Effector memory CD8-positive, alpha-beta T cell (primary cell): ENCODE measurements at places on chromosomes 13 and 19.

DNA sequence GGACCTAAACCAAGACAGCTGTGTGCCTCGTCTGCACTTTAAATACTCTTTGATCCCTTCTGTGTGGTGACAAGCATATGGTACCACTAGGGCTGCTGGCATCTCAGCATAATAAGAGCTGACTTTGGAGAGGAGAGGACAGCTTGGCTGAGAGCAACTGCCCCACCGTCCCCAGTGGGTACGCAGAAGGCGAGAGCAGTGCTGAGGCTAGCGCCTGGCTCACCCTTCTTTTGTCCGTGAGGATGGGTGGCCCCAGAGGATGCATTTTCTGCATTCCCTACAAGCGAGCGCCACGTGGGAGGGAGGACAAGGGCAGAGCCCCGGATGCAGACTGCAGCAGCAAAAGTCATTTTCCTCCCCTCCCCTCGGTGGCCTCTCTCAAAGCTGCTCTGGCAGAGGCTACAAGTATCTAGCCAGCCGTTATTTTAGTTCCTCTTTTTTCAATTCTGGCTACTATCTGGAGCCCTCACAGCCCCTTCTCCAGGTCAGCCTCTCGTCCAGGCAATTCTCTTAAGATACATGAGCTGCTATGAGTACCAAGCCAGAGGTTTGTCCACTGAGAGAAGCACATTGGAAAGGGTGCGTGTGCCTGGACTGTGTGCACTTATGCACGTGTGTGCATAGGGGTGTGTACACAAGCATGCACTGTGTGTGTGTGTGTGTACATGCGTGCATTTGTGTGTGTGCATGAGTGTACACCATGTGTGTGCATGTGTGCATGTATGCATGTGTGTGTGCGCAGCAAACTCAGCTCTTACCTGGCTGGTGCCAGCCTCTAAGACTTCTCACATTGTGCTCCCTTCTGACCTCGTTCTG, 51.3 kb downstream of the RAB20 start:
- DNase-seq: no peak

DNA sequence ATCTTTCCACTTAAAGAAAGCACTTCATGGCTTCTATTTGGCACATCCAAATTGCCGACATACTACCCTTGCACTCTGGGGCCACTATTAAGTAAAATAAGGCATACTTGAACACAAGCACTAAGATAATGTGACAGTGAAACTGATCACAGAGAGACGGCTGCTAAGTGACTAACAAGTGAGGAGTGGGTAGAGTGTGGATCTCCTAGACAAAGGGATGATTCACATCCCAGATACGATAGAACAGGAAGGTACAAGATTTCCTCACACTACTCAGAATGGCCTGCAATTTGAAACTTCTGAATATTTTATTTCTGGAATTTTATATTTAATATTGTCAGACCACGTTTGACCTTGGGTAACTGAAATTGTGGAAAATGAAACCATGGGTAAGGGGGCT, 1721.8 kb upstream of the SPRY2 start:
- no peak for DNase-seq

GRCh38 chr19:31664997-31665396, 315.8 kb upstream of the TSHZ3 start:
- DNase-seq: no peak

DNA sequence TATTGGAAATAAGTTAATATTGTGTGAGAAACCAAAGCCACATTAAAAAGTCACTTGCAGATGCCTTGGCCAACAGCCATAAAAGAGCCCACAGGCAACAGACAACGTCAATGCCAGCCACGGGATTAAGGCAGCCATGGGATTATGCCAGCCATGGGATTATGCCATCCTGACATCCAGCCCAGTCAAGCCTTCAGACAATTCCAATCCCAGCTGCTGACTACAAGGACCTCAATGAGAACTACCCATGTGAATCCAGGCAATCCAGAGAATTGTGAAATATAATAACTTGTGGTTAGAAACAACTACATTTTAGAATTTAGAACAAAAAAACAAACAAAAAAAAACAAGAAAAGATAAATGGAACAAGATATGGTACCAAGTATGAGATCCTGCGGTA, 356.6 kb downstream of the EFNB2 start:
- DNase-seq: no peak

DNA sequence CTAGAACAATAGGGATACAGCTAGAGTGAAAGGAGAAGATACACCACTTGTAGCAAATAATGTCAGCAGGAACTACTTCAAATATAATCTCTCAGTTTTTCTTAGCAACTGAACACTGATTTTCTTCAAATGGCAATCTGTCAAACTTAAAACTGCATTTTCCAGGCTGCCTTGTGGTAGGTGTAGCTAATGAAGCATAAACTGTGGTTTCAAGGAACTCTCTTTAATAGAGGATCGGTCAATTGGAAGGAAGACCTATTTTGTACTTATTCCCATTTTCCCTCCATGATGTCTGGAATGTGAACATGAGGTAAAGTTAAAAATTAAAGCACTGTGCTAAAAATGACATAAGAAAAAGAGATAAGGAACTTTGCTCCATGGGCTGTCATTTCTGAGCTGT, 1261.9 kb downstream of the PCDH17 start:
- DNase-seq: no peak

GRCh38 chr19:16226184-16226591, 28.5 kb downstream of the AP1M1 start:
- DNase-seq: no peak

DNA sequence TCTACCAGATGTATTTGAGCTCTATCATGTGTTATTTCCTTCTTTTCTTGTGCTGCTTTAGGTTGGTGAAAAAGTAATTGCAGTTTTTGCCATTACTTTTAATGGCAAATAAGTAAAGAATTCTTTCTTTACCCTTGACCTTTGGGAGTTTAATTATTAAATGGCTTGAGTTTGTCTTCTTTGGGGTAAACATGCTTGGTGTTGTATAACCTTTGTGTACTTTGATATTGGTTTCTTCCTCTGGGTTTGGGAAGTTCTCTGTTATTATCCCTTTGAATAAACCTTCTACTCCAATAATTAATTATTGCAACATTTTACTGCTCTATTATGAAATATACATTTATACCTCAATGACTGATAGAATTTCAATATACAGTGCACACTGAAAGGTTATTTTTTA, 709.4 kb downstream of the PCDH17 start:
- DNase-seq: no peak

DNA sequence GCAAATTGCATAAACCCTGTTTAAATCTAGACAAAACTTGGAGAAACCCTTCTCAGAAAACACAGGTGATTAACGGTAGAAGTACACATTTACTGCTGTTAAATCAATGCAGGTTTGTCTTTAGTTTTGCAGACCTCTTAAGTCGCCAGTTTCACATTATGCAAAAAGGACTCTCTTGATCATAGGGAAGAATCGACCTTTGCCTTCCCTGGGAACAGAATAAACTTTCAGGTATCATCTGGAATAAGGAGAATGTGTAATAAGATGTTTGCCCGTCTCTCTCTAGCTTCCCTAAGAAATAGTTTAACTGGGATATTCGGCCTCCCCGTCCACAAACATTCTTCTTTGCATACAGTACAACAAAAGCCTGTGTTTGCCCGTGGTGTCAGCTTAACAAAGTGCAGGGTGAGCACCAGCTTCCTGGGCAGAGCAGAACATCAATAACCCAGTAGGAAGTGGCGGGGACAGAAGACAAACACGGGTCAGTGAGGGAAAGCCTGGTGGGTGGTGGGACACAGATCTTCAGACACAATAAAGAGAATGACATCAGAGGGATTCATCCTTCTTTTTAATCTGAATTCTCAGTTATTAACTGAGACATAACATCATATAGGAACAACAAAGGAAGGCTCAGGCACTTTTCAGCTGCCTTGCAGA, 1077.7 kb upstream of the SLC10A2 start:
- no peak for DNase-seq

DNA sequence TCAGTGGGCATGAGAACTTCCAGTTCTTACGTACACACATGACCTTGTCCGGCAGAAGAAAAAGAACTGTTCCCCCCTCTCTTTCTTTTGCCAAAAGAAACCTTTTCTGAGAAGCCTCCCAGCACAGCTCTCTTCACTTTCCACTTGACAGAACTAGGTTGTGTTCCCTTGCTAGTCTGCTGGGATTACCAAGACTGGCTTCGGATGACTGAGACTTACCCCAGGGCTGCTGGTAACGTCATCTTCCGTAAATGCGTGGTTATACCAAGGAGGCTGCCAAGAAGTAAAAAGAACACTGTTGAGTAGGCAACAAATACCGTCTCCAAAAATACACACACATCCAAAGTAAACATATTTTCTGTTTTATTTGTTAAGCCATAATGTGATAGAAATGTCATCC, 908.2 kb downstream of the EFNB2 start:
- no peak for DNase-seq

DNA sequence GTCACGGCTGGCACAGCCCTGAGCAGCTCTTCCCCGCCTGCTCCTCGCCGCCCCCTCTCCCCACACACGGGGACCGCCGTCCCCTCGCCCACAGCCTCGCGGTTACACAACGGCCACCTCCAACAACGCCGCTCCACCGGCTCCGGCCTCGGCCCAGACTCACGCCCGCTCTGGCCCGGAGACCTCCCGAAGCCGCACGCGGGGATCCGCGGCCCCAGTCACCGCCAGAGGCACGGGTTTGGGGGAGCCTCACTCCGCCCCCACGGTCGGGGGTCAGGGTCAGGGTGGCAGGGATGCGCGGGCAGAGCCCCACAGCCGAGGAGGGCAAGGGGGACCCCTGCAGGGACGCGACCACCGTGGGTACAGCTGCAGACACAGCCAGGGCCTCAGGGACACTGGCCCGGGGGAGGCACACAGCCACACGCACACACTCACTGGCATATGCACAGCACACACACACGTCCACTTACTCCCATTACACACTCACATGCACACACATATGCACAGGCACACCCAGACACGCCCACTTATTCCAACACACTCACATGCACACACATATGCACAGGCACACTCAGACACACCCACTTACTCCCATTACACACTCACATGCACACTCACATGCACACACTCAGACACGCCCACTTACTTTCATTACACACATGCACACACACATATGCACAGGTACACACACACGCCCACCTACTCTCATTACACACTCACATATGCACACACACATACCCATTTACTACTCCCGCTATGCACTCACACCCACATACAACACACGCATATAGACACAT, 1.6 kb downstream of the TTYH1 start:
- DNase-seq: no peak
